ENCODE measurements at places on chromosomes 5 and 9. TPM values are rescaled to one million over a fixed set of nuclear protein-coding genes. Genes with fewer than 3 reads are reported as not detected.

ST6GALNAC6 gene
- 45.6 TPM for total RNA-seq

GRM6 gene
- total RNA-seq, result not detected

SLC6A19 gene
- not detected for total RNA-seq

CNTNAP3B gene
- 13.3 TPM for total RNA-seq

BTNL3 gene
- total RNA-seq, result not detected

OTP gene
- not detected for total RNA-seq

UBAP2 gene
- total RNA-seq, result 14.1 TPM

SPINK7 gene
- not detected for total RNA-seq
